ENCODE measurements at places on chromosomes 2 and 18.

GRCh38 chr2:173815772-173816171 is 149.4 kb downstream of the SP3 start:
- DNase-seq, result no peak

- DNase-seq, result no peak
Measured at GRCh38 chr2:985317-985898, 34.8 kb downstream of the SNTG2 start.

DNA sequence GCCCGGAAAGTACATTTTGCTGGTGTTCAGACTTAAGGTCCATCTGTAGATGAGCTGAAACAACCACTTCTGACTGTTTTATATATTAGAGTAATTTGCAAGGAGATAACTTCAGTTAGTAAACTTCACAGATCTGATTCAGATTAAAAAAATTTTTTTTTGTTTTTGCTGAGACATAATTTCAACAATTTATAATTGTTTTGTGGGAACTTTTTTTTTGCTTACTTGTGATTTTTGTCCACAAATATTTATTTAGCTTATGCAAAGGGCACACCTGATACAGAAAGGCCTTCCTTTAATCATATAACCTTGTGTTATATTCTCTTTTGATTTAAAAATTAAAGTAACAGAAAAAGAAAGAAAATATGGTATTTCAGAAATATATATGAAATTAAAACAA is 9.6 kb upstream of the SCN9A start:
- DNase-seq, result no peak

DNA sequence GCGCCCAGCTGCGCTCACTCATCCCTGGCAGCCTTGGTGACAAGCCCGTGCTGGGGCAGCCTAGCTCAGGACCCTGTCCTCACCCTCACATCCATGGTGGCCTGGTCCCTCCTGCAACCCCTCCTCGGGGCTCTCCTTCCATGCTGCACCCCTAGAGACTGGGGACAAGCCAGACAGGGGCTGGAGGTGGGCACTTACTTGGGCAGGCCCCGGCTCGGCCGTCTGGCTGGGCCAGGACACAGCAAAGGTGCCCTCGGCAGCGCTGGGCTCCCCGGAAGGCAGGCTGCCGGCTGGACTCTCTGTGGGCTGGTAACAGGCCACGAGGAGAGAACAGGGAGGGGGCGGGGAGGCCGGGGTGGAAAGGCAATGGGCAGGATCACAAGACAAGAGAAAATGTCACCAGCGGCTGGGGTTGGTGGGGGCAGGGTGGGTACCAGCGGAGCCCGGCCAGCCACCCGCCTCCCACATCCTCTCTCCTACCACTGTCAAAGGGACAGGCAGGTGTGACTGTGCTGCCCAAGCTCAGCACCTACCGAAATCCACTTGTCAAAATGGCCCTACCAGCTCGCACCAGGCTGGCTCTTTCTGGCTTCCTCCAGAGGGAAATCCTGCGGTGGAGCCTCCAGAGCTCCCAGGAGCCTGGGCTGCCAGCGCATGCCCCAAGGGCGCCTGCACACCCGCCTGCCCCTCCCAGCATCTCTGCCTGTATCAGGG is 54.7 kb downstream of the BIN1 start:
- no peak for DNase-seq

- no peak for DNase-seq
Measured at GRCh38 chr2:231357048-231357447, 38.5 kb upstream of the B3GNT7 start.

- DNase-seq, result no peak
Measured at GRCh38 chr2:56191617-56192016, 7.8 kb downstream of the CCDC85A start.

DNA sequence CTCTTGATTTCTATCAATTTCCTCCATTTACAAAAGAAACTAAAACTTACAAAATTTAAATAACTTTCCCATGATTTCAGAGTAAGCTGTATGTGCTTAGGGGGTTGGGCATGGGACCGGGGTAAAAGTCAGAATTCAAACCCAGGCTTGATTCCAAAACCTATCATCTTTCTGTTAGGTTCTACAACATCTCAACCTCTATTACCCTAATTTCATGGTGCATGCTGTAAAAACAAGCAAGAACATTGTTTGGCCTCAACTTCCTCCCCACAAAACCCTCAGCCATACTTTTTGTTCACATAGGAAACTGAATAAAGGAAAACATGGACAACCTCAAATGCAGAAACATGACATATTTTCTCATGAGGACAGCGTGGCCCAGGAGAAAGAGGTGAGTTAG is 59.3 kb downstream of the RDH14 start:
- no peak for DNase-seq

GRCh38 chr2:49845671-49846070 is 691.4 kb upstream of the FSHR start:
- no peak for DNase-seq

GRCh38 chr18:25248755-25249154 is 103.2 kb downstream of the ZNF521 start:
- DNase-seq, result no peak

DNA sequence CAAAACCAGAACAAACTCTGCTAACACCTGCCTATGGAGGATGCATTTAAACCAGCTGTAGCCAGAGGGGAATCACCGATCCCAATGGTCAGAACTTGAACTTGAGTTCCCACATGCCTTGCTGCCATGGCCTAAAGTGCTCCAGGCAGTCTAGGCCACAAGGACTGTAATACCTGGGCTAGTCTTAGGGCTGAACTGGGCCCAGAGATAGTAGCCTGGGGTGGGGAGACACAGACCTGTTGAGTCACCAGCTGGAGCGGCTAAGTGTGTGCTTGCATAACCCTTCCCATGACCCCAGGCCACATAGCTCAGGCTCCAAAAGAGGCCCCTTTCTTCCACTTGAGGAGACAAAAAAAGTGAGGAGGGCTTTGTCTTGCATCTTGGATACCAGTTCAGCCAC is 515.0 kb upstream of the DDX18 start:
- DNase-seq, result no peak

- no peak for DNase-seq
Measured at GRCh38 chr2:18856765-18857164, 267.4 kb upstream of the NT5C1B start.

DNA sequence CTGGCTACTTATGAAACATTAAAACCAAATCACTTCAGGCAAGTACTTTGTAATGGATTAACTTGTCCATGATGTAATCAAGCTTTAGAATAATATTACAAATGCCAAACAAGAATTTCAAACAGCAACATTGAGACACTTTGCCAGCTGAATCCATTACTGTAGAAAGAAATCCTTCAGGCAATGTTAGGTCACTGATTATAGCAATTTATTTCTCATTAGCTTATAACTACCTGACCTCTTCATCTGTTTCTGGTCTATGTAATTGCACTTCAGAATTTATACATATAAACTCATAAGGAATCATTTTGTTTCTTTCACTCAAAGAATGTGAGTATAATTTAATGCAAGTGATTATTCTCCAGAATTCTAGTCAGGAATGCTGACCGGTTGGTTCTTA is 692.6 kb upstream of the TMEFF2 start:
- DNase-seq, result no peak

DNA sequence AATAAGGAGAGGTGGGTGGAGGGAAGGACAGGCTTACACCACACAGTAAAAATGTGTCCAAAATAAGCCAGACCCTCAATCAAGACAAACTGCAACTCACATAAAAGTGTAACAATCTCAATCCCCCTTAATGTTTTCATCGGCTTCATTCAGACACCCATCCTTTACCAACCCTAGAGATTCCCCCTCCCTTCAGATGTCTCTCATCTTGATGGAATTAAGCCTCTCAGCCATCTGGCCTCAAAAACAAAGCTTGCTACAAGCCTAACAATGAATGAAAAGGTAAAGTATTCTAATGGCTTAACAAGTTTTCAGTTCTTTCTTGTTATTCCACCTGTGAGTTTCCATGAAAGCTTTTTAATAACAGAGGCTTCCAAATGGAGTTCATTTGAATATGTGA is 5.2 kb downstream of the RTTN start:
- no peak for DNase-seq

DNA sequence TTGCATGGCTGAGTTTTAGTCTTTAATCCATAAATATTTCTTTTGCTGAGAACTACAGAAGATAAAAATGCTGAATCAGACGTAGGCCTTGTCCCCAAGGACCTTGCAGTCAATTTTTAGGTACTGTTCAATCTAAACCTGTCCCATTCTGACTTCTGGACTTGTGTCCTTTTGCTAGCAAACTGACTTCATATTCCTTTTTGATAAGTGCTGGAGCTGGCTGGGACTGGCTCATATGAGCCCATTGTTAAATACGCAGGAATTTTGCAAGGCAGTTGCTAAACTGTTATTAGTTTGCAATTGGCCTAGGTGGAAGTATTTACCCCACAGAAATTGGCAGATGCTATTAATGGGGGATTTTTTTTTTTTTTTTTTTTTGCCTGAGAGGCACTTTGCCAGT is 941.4 kb downstream of the DCC start:
- DNase-seq, result no peak

DNA sequence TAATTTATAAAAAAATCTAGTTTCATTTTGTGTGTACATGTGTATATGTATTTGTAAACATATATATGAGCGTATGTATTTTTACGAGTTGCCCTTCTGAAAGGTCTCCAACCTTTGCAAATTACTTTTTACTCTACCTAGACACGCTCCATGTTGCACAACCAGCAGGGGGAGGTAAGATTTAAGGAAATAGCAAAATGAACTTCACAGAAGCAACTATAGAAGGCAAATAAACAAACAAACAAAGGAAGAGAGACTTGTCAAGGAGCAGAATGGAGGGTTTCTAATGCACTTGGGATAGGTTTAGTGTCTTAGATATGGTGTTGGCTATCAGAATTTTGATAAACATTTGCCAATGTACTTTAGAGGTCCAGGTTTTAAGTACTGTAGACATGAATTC is 820.5 kb upstream of the POU3F3 start:
- DNase-seq, result no peak

DNA sequence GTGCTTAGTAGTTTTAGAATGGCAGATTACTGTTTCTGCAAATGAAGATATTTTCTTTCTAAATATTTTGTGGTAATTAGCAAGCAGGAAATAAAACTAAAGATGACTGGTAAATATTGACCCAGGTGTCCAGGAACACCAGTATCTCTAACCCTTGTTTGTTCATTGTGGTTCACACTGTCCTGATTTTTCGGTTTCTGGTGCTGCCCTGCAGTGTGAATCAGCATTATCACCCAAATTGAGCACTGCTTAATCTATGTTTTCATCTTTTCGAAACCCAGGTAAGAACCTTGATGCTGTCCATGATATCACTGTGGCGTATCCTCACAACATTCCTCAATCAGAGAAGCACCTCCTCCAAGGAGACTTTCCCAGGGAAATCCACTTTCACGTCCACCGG is 167.4 kb downstream of the CAPN13 start:
- no peak for DNase-seq

GRCh38 chr2:233384811-233385488 is 30.7 kb downstream of the DGKD start:
- DNase-seq, result no peak

GRCh38 chr2:120535081-120535480 is 189.1 kb downstream of the INHBB start:
- no peak for DNase-seq

GRCh38 chr2:36405183-36405582 is 49.6 kb downstream of the CRIM1 start:
- DNase-seq, result no peak
